ENCODE measurements at places on chromosomes 7 and 10. TPM values are rescaled to one million over a fixed set of nuclear protein-coding genes. Genes with fewer than 3 reads are reported as not detected.

DNA sequence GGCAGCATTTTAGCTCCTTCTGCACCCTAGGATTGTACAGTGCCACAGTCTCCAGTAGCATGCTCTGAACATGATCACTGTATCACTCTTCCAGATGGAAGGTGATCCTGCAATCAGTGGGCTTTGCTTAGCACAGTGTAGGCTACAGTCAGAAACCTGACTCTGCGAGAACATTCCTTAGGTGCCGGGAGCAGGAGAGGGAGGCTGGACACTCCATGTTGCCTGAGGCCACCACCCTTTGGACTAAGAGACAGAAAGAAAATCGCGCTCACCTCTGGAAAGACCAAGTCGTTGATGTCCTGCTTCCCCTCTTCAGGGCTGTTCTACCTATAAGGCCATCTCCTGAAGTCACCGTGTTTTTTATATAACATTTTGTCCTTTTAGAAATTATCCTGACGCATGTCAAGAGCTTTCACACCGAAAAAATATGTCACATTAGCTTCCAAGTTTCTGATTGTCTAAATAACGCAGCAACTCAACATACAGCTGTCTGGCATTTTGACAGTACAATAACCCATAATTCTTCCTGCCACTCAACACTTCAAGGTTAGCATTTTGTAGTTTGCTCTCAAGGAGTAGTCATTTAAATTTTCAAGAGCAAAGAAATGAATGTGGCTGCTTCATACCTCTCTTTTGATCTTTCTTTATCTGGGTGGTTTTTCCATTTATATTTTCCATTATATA lies 563.1 kb downstream of the LRMDA start:
- no peak for DNase-seq

- DNase-seq: no peak
Observed at GRCh38 chr7:116024826-116025809, 5.4 kb downstream of the TFEC start.

GRCh38 chr7:40506158-40506557 lies 371.4 kb downstream of the SUGCT start:
- DNase-seq: no peak

- DNase-seq: peak; percentile 55
Observed at GRCh38 chr7:131076032-131076431, 251.6 kb upstream of the MKLN1 start.

DNA sequence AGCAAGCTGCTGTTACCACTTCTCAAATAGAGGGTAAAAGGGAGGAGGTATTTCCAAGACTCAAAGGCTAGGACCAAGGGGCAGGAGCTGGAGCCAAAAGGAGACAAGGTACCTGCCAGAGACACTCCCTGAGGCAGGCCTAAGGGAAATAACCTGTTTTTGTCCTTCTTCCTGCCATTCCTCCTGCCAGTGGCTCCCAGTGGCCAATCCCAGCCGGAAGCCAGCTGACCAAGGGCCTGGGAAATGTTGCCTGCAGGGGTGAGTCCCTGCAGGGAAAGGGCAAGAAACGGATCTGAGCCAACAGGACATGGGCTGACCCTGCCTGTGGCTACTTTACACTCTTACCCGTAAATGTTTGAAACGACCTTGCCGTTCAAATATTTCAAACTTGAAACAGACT lies 3.5 kb downstream of the CYTH3 start:
- DNase-seq: no peak

DNA sequence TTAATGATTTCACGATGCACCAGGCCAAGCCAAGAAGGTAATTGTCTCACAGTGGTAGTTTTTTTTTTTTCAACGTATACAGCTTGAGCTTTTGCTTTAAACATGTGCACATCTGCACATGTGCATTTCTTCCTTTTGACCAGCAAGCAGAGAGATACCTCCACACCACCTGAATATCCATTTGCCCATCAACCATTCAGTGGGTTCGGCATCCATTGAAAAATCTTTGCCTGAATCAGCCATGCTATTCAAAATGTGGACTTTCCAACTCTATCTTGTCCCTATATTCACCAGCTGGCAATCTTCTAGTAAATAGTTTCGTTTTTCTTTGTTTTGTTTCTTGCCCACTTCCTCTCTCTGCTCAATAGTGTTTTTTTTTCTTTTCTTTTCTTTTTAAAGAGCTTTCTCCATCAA lies 7.7 kb upstream of the TRA2A start:
- DNase-seq: no peak

GRCh38 chr10:23439961-23440889 lies 1.4 kb downstream of the OTUD1 start:
- DNase-seq: no peak

- DNase-seq: no peak
Observed at GRCh38 chr10:85611746-85612377, 754.7 kb downstream of the GRID1 start.

DNA sequence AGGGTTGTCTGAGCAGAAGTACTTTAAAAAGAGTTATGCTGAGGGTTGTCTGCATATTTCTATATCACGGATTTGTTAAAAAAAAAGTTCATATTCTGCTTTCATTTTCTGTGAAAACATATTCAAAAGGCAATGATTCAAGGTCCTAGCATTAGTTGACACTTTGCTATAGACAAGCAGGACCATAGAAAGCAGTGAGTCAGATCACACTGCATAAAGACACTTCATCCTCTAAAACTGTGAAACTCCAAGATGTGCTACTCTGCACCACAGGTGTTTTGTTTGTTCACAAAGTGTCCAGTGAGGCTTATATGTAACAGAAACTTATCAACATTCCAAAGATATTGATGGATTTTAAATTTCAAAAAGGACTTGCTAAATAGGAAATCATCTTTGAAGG lies 47.0 kb downstream of the SPAM1 start:
- DNase-seq: no peak

GRCh38 chr7:139901901-139902300 lies 72.8 kb downstream of the TBXAS1 start:
- DNase-seq: no peak

GRCh38 chr10:81872206-81872862 lies 2.7 kb upstream of the NRG3 start:
- DNase-seq: no peak

GRCh38 chr7:16951483-16952080 lies 69.8 kb upstream of the AGR3 start:
- DNase-seq: no peak

DNA sequence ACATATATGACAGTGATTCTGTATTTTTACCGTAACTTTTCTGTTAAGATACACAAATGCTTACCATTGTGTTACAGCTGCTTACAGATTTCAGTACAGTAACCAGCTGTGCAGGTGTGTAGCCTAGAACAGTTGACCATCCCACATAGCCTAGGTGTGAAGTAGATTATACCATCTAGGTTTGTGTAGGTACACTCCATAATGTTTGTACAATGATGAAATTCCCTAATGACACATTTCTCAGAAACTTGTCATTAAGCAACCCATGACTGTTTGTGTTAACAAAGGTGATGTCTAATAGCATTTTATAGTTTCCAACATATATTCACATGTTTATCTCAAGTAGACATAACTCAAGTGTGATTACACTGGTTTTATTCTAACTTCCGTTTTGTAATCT lies 218.5 kb downstream of the PLXDC2 start:
- no peak for DNase-seq

DNA sequence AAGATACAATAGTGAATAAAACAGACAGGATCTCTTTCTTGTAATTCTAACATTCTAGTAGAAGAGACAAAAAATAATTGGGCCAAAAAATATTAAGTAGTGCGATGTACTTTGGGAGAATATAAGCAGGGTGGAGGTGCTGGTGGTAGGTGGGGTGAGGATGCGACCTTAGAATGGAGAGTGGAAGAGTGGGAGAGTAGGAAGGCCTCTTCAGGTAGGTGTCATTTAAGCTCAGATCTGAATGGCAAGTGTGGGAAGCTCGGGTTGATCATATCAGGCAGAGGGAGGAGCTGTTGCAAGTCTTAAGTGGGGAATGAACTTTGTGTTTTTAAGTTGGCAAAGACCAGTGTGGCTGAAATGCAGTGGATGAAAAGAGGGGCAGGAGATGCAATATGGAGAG lies 3.8 kb upstream of the IFRD1 start:
- DNase-seq: no peak

DNA sequence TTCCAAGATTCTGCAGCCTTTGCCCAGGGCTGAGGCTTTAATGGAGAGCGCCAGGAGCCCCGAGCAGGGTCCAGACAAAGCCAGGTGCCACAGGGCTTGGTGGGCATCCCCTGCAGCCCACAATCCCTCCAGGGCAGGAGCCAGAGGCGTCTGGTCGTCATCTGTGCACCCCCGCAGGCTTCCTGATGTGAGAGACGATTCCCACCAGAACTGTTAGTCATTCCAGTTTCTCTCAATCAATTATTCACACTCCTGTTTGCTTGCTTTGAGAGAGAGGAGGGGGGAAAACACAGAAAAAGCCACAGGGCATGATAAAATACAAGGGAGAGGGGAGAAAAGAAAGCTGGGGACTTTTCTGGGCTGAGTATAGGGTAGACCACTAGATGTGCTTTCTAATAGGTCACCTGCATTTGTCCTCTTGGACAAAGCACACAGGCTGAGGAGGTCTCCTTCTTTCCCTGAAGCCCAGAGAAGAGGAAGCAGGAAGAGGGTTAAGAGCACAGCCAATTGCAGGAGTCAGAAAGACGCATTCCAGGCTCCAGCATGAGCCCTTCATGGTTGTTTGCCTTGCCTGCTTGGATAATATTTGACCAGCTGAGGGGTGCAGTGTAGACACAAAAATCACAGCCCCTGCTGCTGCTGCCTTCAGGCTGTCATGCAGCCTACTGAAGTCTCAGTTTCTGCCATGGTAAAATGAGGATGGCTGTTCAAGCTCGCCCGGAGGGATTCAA lies 194.4 kb downstream of the PLXNA4 start:
- no peak for DNase-seq

GRCh38 chr10:62133618-62134017 lies 135.0 kb downstream of the RTKN2 start:
- DNase-seq: no peak

The INTS1 gene
- polyA plus RNA-seq: 13.1 TPM

The URGCP gene
- polyA plus RNA-seq: 25.5 TPM

The MMP21 gene
- 0.07 TPM for polyA plus RNA-seq

The RARRES2 gene
- 7.0 TPM for polyA plus RNA-seq

The ADRA2A gene
- polyA plus RNA-seq: not detected

The ANKRD16 gene
- 5.9 TPM for polyA plus RNA-seq

The OR2A5 gene
- not detected for polyA plus RNA-seq

The EN2 gene
- polyA plus RNA-seq: not detected

The MARVELD1 gene
- 76.2 TPM for polyA plus RNA-seq
